ENCODE measurements at places on chromosomes 7 and 10.
A peak's percentile ranks its signal among the peaks of the same experiment; 100 is the strongest.

- DNase-seq = peak; percentile 58
Observed at GRCh38 chr7:84677117-84677732, 482.6 kb upstream of the SEMA3A start.

GRCh38 chr7:51471210-51471980 is 154.8 kb upstream of the COBL start:
- DNase-seq = no peak

DNA sequence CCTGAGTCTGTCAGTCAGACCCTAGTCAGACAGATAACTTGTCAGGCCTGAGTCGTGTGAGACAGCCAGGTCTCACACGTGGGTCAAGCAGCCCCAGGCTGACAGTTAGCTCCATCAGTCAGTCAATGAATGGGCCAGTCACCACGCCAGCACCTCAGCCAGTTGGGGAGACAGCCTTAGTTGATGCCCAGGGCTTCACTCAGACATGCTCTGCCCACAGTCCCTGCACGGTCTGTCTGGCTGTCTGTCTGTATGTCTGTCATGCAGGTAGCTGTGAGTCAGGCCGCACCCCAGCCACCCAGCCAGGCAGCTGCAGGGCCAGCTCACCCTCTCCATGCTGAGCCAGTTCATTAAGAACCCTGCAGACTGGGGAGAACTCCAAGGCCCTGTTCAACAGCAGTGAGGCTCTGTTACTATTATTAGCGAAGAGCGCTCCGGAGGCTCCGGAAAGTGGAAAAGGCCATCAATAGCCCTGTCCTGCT is 141.1 kb upstream of the PCBD1 start:
- DNase-seq = no peak

- no peak for DNase-seq
Observed at GRCh38 chr7:38315410-38315809, 42.0 kb upstream of the TARP start.

GRCh38 chr7:105594034-105594433 is 12.7 kb upstream of the EFCAB10 start:
- DNase-seq = no peak

Data from AG20443 (cell line).